Stimulated activated CD8-positive, alpha-beta memory T cell treated with anti-CD3 and anti-CD28 coated beads, Interleukin-4, amount 100 ng/mL, for 1 hour (primary cell): ENCODE measurements at places on chromosomes 6 and 20.

DNA sequence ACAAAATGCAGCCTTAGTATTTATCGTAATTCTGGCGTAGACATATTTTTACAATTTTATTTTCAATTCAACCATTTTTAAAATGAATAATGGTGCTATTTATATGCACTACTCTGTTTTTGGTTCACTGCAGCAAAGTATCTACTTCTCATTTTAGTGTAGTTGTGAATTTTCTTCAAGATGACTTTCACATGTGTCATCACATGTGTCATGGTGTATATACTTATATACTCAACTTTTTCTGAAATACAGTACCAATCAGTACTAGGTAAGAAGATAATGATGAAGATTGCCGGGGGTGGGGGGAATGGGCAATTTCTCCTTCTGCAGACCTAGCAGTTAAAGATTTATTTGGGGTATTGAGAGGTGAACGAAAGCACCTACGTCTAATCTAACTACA lies 634.5 kb downstream of the PHF3 start:
- DNase-seq, result no peak

DNA sequence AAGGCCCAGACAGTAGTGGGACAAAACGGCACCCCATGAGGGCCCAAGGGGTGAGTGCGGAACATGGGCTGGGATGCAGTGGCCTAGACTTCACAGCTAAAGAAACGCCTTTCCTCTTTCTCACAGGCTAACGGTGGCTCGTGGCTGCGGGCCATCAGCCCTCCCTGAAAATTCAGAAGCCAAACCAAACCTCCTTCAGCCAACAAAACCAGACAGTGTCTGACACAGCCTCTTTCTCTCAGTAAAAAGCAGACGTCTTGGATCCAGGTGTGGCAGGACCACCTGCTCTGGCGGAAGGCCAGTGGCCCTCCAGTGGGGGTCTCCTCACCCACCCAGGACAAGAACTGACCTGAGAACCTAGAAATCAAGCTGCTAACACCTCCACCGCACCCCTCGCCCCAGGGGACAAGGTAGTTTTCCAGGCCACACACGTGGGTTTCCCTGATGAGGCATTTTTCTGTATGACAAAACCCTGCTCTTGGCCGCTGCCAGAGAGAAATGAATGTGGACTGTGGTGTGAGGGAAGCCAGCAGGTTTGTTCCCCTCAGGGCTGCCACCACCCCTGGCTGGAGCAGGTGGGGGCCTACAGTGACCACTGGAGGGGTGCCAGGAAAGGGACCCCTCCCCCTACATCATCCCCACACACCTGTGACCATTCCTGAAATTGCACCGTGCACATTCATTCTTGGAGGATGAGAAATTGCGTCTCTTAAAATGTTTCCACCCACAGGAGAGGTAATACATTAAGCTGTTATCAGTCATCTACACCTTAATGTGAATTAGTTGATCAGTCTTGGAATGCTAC lies 76.8 kb upstream of the PIM1 start:
- DNase-seq, result no peak

- DNase-seq, result no peak
These were observed 190.3 kb downstream of the UTRN start for GRCh38 chr6:144475411-144475810.

- no peak for DNase-seq
These were observed 66.1 kb downstream of the CD24 start for GRCh38 chr6:106908386-106908840.

DNA sequence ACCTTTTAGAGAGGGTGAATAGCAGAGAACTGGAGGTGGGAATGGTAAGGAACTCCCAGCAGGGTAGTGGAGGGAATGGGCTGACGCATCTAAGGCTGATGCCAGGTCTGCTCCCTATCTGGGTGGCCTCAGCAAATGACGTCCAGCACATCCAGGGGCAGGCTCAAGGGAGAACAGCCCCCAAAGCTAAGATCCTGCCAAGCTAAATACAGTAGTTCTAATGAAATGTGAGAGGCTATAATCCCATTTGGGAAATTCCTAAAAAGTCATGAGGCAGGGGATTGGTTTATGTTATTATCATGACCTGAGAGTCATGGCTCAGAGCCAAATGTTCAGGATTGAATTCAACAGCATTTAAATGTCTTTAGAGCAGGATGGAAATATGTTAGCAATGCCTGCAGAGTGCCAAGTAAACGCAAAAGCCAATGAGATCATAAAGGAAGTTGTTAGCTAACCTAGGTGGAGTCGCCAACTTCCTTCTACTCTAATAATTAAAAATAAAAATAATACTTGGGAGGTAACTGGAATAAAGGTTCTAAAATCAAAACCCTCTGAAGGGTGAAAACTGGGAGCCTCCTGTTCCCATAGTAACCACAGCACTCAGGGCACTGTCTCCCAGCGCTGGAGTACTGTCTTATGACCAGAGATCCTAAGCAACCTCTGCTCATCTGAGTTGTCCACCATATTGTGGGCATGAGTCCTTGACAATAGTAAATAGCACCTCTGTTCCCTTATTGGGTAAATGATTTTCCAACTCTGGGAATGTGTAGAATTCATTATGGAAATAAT lies 34.8 kb downstream of the IYD start:
- DNase-seq, result no peak

GRCh38 chr6:42993445-42993844 lies 9.1 kb downstream of the PPP2R5D start:
- DNase-seq, result no peak

DNA sequence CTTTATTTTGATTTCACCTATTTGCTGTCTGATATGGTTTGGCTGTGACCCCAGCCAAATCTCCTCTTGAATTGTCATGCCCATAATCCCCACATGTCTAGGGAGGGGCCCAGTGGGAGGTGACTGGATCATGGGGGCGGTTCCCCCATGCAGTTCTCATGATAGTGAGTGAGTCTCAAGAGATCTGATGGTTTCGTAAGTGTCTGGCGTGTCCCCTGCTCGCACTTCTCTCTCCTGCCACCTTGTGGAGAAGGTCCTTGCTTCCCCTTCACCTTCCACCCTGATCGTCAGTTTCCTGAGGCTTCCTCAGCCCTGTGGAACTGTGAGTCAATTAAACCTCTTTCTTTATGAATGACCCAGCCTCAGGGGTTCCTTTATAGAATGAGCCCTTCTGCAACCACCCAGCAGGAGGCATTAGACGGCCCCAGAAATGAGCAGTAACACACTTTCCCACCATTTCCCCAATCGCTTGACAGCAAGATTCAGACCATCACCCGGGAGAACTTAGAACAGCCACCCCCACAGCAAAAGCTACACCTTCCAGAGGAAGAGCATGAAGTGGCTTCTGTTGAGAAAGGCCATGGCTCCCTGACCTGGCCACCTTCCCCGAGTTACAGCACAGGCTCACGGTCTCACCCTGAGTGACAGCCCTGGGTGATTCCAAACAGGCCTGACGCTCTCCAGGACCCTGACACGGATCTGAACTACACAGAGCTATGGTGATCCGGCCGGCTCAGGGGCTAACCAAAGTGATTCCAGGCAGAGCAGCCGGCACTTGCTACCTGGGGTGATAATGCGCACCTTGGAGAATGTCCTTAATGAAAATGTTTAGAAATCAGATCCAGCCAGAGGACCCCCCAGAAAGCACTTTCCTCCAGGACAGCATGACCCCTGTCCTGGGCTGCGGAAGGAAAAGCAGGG lies 131.2 kb upstream of the CDH4 start:
- DNase-seq, result no peak

- DNase-seq, result no peak
These were observed 97.7 kb downstream of the LY86 start for GRCh38 chr6:6686176-6686575.
